Activated CD4-positive, alpha-beta T cell treated with anti-CD3 and anti-CD28 coated beads, Interleukin-2, Interleukin-6, amounts not matched to agents 100 ng/mL and 50 ng/mL, durations not matched to agents 16 hours and 8 hours (primary cell): ENCODE measurements at places on chromosomes 12 and 14.

- peak; percentile 75 for DNase-seq
Observed at GRCh38 chr12:2691345-2692071, 103.3 kb upstream of the FKBP4 start.

GRCh38 chr14:41634286-41634685 lies 27.6 kb downstream of the LRFN5 start:
- no peak for DNase-seq

- DNase-seq, result no peak
Observed at GRCh38 chr12:57139796-57140649, 7.4 kb downstream of the LRP1-AS start.

GRCh38 chr12:49198431-49199155 lies 9.7 kb upstream of the TUBA1A start:
- DNase-seq, result no peak

DNA sequence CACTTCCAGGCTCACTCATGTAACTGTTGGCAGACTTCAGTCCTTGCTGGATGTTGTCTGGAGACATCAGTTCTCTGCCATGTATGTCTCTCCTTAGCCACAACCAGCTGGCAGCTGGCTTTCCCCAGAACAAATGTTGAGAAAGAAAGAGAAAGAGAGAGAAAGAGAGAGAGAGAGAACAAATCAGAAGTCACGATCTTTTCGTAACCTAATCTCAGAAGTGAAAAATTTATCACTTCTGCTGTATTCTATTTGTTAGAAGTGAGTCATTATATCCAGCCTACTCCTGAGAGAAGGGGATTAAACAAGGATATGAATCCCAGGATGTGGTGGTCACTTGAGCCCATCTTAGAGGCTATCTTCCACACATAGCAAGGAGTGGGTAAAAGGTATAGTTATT lies 101.2 kb downstream of the BTG1 start:
- peak; percentile 45 for DNase-seq
